ENCODE measurements at places on chromosomes 7 and 10.

DNA sequence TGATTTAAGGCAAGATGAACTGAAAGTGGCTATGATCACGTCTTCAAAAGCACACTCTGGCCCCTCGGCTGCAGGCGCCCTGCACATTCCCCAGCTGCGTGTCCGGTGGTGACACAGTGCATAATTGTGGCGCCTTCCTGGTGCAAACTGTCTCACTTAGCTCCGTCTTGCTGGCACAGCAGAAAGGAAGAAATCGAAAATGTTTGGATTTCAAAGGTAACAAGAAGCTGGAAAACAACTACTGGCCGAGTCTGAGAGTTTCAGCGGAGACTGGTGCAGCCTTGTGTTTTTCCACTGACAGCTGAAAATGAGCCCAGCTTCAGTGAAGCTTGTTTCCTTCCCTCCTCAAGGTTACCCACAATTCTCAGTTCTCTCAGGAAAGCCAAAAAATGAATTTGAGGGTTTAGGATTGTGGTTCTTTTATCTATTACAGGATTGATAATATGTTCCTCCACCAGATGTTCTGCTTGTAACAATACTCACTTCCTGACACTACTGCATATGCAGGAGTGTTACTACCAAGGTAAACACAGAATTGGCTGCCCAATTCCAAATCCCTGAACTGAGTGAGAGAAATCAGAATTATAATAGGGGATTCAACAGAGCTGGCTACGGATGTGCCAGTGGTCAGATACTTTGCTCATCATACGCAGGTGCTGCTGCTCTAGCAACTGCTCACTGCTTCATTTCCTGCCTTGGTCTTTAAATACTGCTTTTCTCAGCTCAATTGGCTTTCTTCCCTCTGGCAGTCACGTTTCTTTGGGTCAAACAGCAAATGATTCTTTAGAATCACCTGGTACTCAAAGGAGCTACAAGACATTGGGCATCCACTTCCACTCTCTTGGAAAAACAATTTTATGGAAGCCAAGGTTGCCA, 63.7 kb downstream of the TRUB1 start:
- DNase-seq = no peak

DNA sequence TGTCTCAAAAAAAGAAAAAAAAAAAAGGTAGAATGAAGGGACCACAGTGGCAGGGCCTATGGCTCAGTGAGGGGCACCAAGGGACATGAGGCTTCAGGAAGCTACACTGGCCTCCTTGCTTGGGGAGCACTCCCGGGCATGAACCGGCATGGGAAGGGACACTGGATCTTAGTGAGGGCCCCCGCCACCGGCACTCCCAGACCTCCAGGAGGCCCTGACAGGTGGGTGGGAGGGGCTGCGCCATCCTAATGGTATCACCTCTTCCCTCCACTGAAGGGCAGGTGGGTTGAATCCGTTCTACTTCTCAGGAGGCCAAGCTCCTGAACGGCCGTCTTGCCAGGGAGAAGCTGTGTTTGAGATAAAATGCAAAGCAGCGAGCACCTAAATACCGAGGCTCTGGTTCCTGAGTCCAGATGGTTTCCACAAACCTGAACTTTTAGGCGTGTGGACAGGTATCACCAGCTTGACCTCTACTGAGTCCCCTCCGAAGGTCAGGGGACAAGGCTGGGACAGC, 69.8 kb downstream of the C10orf143 start:
- no peak for DNase-seq

DNA sequence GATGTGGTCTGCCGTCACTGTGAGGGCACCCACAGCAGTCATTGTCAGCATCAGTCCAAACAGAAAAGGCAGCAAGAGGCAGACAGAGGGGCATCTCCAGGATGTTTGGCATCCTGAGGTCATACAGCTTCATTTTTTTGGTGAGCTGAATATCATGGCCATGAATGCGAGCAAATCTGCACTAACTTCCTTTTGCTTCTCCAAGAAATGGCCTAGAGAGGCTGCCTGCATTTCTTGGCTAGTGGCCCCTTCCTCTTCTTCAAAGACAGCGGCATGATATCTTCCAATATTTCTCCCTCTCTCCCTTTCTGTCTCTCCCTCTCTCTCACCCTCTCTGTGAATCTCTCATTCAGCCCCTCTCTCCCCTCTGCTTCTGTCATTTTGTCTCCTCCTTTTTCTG, 24.8 kb downstream of the FKBP6 start:
- DNase-seq = no peak

- DNase-seq = no peak
These were observed 73.9 kb downstream of the GRID1 start for GRCh38 chr10:86292462-86293395.

GRCh38 chr10:6543431-6544005, 36.6 kb downstream of the PRKCQ start:
- no peak for DNase-seq

DNA sequence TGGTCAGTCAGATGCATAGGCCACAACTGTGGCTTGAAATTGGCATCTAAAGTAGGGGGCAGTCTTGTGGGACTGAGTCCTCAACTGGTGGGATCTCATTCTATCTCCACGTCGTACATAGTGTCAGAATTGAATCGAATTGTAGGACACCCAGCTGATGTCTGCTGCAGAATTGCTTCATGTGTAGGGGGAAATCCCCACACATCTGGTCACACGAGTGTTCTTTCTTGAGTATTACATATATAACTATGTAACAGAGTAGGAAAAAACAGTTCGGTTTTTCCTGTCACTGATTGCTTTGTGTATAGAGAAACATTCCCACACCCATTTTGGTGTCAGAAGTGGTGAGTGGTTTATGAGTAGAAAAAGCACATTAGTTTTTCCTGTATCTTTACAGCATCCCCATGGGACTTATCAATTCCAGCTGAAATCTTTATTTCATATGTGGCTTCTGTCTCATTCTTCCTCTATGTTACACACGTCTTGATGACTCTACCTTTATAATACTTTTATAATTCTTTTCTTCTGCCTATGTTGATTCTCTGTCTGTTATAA, 79.4 kb upstream of the PCGF5 start:
- DNase-seq = no peak

DNA sequence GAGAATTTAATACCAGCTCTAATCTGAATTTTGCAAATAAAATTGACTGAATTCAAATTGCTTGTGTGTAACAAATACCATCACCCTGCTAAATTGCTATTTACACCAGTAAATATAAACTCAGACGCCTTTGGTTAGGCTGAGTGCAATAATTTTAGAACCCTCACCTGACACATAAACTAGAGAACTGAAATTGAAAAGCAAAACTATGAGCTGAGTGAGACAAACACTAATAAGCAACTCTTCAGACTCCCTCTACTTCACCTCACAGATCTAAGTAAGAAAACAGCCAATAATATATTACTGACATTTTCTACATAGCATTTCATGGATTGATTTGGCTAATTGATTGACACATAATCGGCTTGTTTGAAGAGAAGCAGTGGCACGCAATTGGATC, 621.2 kb downstream of the REEP3 start:
- no peak for DNase-seq

DNA sequence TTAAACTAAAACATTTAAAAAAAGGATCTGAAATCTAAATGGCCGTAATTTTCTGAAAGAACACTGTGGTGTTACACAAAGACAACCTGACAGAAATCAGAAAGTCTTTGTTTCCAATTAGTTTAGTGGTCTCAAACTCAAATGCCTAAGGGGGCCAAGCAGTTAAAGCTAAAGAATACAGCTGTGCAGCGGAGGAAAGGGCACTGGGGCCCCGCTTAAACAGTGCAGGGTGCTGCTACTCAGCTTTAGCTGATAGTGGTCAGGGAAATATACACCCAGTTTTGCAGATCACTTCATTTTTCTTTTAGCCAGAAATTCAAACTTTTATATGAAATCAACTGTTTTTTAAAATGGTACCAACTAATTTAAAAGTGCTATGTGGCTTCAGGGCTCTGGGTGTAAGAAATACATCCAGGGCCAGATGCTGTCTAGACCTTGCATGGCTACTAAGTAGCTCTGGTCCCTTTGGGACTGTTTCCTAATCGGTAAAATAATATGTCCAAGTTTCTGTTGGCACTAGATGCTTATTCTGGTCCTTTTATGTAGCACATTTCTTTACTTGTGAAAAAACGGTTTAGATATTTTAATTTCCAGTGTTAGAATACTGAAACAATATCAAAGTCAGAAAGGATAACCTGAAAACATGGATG, 161.8 kb upstream of the LAMB4 start:
- no peak for DNase-seq

DNA sequence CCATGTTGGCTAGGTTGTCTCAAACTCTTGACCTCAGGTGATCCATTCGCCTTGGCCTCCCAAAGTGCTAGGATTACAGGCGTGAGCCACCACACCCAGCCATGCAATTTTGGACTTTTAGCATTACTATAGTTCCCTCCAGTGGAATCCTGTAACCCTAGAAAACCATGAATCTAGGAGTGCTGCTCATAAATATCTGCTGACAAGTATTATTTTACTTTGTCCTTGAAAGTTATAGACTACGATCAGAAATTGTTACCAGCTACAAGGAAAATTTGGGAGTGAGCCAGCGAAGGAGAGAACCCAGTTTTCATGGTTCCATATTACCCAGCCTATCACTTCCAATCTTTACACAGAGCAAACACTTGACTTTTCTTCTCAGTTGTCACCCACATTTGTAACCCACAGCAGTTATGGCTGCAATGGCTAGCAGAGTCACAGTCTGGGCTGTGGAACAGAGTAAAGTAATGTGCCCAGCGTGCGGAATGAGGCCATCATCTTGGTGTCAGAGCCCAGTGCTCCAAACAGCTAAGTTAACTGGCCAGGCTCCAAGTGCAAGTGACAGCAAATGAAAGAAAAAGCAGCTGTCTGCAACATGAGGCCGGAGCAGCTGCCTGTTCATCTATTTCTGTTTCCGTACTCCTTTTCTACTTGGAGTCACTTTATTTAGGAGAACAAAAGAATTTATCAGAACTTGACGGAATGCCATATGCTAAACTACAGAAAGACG, 29.9 kb downstream of the ZC3HC1 start:
- DNase-seq = no peak

- DNase-seq = no peak
These were observed 54.9 kb downstream of the SEM1 start for GRCh38 chr7:96654630-96655188.

- DNase-seq = no peak
These were observed 271.6 kb downstream of the CSTF2T start for GRCh38 chr10:51427758-51428157.

GRCh38 chr10:1365540-1366321, 309.5 kb downstream of the WDR37 start:
- DNase-seq = no peak

DNA sequence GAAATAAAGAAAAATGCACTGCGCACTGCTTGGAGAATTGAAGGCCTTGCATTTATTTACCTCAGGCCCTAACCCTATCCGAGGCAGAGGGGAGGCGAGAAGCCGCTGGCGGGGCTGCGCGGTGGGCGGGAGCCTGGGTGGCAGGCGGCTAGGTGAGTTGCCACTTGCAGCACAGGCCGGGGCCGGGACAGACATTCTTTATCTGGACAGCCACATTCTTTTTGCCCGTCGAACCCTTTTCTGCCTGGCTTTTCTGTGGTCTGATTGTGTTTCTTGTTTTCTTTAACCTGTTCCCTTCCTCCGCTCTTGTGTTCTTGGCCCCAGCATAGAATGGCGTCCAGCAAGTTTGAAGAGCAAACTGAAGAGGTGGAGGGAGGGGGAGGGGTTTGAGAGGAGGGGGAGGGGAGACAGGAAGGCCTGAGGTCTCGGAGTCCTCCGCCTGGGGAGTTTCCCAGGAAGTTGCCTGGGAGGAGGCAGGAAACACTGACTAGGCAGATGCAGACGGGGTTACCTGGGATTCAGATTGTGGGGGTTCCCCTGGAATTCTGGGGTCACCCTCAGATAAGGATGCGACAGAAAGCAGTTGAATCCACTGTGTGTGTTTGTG, 5.1 kb downstream of the SHH start:
- no peak for DNase-seq

GRCh38 chr7:150503581-150503980, 11.1 kb upstream of the GIMAP7 start:
- no peak for DNase-seq

- no peak for DNase-seq
These were observed 268.4 kb downstream of the GPR37 start for GRCh38 chr7:124497176-124497575.

- DNase-seq = no peak
These were observed 96.3 kb downstream of the ATXN7L1 start for GRCh38 chr7:105779856-105780780.

GRCh38 chr10:69567920-69568319, 5.3 kb downstream of the NEUROG3 start:
- no peak for DNase-seq

DNA sequence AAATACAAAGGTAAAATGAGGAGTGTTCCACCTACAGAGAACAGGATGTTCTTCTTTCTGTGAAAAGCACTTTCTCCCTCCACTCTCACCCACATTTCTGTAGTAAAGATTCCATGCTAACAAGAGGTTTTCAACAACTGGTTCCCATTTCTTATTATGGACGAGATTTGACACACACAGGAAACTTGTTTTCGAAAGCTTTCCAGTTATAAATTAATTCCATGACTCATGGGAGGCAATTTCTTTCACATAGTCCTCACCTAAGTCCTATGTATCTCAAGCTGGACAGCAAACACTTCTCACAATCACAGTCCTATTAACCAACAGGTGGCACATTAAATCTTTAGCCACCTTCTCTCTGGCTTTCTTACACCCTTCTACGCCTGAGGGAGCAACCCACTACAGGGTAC, 24.5 kb downstream of the RAPGEF5 start:
- no peak for DNase-seq

DNA sequence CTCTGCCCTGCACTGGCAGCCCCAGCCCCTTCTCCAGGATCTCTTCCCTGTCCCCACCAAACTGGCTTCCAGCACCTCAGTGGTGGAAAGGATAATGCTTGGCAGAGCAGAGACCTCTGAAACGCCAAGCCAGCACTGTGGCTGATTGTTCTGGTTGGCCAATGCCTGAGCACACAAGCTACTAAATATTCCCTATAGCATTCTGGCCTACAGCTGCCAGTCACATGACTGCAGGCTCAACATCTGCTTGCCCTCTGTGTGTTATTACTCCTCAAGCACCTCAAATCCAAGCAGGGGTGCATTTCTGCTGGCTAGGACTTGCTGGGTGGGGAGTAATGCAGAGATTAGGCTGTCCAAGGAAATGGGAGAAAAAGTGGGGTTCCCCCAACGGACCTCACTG, 6.1 kb downstream of the TBATA start:
- DNase-seq = no peak

DNA sequence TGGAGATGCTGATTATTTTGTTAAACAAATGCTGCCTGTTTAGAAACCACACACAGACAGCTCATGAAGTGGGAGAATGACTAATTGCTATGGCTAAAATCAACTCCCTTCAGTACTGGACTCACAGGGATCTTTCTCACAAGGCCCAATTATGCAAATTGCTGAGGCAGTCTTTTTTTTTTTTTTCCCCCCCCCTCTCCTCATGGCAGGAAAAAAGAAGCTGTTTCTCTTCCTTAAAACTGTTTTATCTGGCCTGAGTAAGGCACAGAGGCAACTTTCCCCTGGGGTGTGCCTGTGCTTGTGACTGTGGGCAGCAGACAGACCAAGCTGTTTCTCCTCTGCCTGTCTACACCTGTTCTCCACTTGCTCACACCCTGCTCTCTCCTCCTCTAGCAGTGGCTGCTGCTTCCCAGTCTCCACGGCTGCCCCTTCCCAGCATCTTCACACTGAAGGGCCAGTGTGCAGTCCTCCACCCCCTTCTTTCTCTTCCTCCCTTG, 65.4 kb upstream of the STEAP1B start:
- no peak for DNase-seq
